ENCODE measurements at places on chromosomes 6 and 20.

DNA sequence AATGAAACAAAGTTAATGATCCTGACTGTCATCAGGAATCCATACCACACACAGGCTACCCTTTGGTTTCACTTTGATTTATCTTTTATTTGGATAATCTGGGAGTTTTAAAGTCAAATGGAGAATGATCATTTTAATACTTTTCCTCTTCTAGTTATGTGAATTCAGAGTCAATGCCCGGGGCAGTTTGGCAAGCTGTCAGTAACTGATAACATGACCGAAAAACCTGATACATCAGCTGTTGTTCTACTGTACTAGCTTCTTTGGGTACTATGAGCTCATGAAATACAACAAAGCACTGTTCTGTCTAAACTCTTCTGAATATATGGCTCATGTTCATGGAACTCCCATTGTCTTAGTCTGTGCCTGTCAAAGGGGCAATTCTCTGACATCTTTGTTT lies 30.2 kb downstream of the KLHL31 start:
- DNase-seq = no peak

- DNase-seq = no peak
Observed at GRCh38 chr6:83873869-83874268, 14.4 kb downstream of the CYB5R4 start.

- no peak for DNase-seq
Observed at GRCh38 chr6:93139408-93140081, 279.8 kb downstream of the EPHA7 start.

GRCh38 chr6:47375426-47375825 lies 65.7 kb upstream of the TNFRSF21 start:
- DNase-seq = no peak

DNA sequence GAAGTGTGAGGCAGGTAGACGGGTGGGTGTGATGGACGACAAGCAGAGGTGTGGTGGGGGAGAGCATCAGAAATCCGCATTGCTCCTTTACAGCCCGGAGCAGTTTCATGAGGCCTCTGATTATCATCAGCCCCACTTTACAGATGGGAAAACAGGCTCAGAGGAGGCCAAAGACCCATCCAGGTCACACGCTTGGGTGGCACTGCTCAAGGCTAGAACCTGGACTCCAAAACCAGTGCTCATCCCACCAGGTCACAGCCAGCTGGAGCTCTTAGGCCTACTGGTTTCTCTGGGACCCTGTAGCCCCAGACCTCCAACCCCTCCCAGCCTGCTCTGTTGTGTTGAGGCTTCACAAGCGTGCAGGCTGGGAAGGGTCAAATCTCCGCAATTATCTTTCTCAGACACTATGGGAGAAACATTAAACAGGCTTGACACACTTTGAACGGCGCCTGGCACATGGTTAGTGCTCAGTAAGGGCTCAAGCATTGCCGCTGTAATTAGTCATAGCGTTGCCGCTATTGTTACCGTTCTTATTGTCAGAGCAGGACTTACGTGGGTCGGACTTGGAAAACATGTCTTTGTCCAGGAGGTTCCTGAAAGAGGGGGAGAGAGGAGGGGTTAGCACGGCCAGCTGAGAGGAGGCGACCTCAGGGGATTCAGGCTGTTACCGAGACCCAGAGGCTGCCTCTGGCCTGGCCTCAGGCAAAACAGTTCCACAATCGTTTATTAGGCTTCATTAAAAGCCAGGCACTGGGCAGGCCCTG lies 16.6 kb downstream of the CPNE5 start:
- DNase-seq = no peak

DNA sequence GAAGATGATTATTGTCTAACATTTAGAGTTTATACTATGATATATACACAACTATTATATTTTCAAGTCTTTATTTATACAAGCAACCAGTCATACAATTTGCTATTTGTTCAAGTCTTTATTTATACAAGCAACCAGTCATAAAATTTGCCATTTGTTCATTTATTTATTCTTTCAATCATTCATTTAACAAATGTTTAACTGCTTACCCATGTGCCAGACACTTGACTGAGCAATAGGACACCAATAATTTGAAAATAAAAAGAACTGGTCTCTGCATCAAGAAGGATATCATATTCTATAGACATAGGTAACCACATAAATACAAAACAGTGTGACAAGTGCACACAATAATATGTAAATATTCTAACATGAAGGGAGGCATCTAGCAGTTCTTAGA lies 20.3 kb downstream of the GRIK2 start:
- DNase-seq = no peak

GRCh38 chr20:3890398-3890751 lies 1.2 kb downstream of the PANK2 start:
- no peak for DNase-seq

DNA sequence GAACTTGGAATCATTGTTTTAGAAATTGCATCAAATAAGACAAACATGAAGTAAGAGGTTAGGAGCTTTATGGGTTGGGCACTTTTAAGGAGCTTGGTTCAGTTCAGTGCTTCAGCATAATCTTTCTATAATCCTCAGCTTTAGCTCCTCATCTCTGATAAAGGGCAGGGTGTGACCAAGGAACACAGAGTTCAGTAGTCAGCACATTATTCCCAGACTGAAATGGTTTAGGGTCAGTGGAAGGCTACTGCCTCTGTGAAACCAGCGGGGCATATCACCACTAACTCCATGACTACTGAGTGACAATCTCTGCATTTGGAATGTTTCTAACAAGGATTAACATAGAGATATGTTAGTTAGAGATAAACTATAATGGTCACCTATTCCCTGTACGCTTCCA lies 36.9 kb downstream of the CRYBG1 start:
- DNase-seq = no peak

DNA sequence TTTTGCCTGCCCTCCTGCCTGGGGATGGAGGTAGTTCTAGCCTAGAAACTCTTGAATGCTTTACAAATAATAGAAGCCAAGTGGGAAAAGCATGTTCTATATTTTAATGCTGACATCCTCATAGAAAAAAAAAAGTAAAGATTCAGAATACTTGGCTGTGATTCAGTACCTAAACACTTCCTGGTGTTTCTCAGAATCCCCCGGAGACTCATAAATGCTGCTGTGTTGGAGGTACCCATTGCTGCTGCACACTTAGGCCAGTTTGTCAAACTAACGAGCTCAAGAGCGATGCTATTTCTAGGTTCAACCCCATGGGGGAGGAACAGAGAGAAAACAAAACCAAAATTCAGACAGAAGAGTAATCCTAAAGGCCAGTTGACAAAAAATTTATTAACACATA lies 38.8 kb upstream of the ZFP64 start:
- DNase-seq = no peak

- no peak for DNase-seq
Observed at GRCh38 chr20:58657262-58657661, 6.2 kb downstream of the STX16 start.

GRCh38 chr20:19205981-19206396 lies 6.5 kb upstream of the SLC24A3 start:
- peak; percentile 70 for DNase-seq

DNA sequence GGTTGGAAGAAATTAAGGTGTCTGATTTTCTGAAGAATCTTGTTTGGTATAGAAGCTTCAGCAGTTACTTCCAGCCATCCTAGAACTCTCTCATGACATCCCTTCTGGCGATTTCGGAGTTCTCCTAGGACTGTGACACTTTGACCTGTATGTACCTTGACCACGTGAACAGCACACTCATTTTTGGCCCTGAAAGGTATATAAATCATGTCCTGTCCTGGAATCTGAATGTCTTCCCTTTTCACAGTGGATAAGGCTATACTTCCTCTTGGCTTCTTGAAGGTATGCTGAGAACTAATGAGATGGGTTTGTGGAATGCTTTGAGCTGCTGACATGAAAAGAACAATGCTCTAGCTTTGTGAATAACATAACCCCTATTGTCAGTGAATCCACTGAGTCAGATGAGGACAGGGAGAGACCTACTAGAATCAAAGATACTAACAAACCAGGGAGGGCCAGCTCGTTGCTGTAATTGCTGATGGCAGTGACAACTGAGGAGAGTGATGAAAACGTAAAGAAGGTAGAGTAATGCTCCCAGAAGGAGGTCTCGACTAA lies 6.0 kb upstream of the ZDHHC14 start:
- DNase-seq = no peak

DNA sequence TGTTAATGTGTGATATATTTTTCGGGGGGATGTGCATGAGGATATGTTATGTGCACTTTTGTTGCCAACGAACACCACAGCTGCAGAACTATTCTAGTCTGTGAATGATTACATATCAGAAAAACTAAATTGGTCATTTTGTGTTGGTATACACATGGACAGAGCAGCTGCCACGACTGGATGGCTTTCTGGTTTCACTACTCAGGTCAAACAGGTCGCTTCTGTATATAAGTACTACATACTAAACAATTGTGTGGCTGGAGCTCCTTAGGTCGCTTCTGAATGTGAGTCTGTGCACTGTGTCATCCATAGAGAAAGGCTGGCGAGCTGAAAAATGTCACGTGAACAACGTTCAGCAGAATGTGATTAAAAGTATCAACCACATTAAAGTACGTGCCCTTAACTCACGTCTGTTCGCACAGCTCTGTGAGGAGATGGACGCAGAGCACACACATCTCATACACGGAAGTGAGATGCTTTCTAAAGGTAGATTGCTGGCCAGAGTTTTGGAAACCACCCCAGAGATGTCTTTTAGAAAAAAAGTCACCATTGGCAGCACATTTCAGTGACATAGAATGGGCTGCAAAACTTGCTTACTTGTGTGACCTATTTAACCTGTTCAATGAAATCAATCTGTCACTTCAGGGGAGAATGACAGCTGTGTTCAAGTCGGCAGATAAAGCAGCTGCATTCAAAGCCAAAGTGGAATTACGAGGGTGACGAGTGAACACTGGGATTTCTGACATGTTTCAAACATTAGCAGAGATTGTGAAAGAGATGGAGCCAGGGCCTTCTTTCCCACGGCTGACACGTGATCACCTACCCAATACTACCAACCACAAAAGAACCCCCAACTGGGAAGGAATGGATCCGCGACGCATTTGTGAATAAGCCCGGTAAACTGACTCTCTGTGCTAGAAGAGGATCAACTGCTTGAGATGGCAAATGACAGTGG lies 176.6 kb downstream of the PDE10A start:
- no peak for DNase-seq

- no peak for DNase-seq
Observed at GRCh38 chr6:109002051-109002697, 92.5 kb downstream of the SESN1 start.

- DNase-seq = no peak
Observed at GRCh38 chr6:8664700-8665099, 229.4 kb upstream of the SLC35B3 start.

DNA sequence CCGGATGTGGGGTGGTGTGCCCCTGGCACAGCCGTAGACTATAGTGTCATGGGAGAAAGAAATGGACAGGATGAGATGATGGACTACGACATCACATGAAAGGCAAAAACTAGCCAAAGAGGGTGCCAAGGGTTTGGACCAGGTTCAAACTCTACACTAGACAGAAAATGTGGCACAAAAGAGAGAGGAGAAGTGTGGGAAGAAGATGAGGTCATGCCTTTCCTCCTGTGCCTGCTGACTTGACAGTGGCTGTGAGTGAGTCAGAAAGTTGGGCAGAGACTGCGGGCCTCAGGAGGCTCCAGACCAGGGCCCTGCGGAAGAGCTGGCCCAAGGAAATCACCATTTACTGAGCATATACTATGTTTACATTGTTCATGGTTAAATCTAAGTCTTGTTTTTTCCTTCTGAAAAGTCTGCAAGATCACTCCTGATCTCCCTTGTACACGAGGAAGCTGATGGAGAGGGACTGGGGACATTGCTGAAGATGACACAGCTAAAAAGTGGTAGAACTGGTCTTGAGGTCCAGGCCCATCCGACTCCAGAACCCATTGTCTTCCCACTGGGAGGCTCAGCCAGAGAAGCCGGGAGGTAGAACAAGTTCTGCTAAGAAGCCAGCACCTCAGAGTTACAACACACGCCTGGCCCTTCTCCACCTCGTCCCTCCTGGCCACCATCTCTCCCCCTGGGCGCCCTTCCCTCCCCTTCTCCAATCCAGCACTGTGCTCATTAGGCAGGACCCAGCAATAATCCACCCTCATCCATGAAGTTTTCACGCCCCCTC lies 35.6 kb downstream of the CNKSR3 start:
- DNase-seq = no peak

- no peak for DNase-seq
Observed at GRCh38 chr6:41457303-41457670, 88.9 kb upstream of the FOXP4 start.

GRCh38 chr6:110703906-110704594 lies 111.2 kb downstream of the CDK19 start:
- no peak for DNase-seq

DNA sequence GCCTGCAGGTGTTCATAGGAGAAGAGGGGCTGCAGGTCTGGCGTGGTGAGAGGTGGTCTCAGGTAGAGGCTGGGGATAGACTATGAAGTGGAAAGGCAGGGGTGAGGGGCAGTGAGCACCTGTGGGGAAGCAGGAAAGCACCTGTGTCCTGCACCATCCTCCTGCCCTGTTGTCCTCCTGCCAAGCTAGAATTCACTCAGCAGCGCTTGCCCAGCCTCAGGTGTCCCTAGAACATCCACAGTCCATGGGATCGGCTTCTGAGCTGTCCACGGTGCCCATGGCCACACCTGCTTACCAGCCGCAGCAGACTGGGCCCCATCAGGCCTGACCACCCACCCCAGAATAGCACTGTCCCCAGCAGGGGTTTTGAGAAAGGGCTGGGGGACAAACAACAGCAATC lies 456.2 kb upstream of the SULF2 start:
- DNase-seq = no peak

- DNase-seq = no peak
Observed at GRCh38 chr6:84260926-84261325, 33.5 kb upstream of the CEP162 start.

GRCh38 chr20:44832724-44833123 lies 22.4 kb upstream of the RIMS4 start:
- DNase-seq = no peak

- no peak for DNase-seq
Observed at GRCh38 chr20:49483696-49484123, 1.2 kb upstream of the KCNB1 start.

All from NCI-H1092 treated with DMSO at 0.1 percent for 48 hours (cell line).